ENCODE measurements at places on chromosomes 13 and 19. TPM values are rescaled to one million over a fixed set of nuclear protein-coding genes. Genes with fewer than 3 reads are reported as not detected.

The ITGBL1 gene
- 43.6 TPM for total RNA-seq

The MCOLN1 gene
- total RNA-seq: 55.0 TPM

The CLDND2 gene
- 0.64 TPM for total RNA-seq

The PBX4 gene
- 3.4 TPM for total RNA-seq

The CEACAM16 gene
- total RNA-seq: not detected

- DNase-seq: no peak
Measured at GRCh38 chr19:50716178-50717025, 3.2 kb downstream of the SHANK1 start.

DNA sequence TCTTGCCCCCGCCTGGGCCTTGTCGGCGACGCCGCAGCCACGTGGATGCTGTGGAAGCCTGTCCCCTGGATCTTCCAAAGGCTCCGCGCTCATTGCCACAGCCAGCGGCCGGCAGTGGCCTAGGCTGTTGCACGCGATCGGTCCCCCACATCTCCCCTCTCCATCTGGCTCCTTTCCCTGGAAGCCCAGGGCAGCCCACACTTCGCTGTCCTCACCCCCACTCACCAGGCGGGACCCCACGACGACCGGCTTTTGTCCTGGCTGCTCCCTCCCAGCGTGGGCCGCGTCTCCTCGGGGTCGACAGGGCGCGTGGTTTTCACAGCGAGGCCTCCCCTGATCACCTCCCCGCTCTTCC, 605 bp upstream of the TEX30 start:
- no peak for DNase-seq

GRCh38 chr19:43799502-43800142, 2.6 kb downstream of the LYPD5 start:
- DNase-seq: no peak

GRCh38 chr13:41833201-41833600, 127.7 kb downstream of the VWA8 start:
- DNase-seq: no peak

DNA sequence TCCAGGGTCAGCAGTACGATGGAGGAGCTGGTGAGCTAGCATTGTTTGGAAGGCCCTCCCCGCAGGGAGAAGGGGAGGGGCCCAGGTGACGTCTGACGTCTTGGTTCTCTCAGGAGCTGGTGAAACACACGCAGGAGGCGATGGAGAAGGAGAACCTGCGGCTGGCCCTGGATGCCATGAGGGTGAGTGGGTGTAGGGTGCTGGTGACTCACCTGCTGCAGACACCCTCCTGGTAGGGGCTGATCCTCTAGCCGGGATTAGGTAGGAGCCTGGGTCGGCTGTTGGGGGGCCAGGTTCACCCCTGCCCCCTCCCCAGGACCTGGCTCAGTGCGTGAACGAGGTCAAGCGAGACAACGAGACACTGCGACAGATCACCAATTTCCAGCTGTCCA, 55.8 kb downstream of the VAV1 start:
- DNase-seq: no peak

DNA sequence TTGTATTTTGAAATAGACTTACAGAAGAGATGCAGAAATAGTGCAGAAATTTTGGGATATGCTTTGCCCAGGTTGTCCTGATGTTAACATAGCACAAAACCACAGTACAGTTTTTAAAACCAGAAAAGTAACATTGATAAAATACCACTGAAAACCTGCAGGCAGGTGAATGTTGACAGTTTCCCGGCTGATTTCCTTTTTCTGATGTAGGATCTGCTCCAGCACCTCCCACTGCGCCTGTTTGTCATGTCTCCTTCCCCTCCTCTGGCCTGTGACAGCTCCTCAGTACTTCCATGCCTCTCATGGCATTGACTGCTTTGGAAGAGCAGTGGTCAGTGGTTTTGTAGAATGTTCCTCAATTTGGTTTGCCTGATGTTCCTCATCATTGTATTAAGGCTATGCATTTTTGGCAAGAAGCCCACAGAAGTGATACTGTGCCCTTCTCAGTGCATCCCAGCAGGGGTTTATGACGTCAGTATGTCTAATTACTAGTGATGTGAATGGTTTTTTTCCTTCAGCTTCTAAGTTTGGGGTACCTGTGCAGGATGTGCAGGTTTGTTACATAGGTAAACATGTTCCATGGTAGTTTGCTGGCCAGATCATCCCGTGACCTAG, 31.0 kb downstream of the TDRD12 start:
- no peak for DNase-seq

- no peak for DNase-seq
Measured at GRCh38 chr13:27193496-27193895, 21.9 kb upstream of the USP12 start.

DNA sequence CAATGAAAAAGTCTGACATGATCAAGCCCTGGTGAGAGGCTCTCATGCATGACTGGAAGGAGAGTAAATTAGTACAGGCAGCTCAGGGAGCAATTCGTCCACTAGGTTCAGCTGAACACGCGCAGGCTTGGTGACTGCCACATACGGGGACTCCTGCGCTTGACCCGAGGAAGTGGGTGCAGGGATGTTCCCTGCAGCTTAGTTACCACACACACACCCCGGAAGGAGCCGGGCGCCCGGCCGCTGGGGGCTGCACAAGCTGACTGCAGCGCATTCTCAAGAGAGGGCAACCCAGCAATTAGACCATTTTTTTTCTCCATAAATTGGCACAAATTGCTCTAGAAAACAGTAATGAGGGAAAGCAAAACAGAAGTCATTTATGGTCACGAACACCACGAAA, 23.0 kb upstream of the MIER2 start:
- DNase-seq: no peak

- no peak for DNase-seq
Measured at GRCh38 chr13:25117312-25117711, 21.4 kb downstream of the PABPC3 start.

- DNase-seq: peak; percentile 89
Measured at GRCh38 chr13:113083402-113084061, 22.1 kb upstream of the F7 start.

GRCh38 chr19:17423429-17424208, 3.8 kb downstream of the MVB12A start:
- DNase-seq: no peak

GRCh38 chr19:49415810-49416200, 7.4 kb downstream of the PTH2 start:
- no peak for DNase-seq

Measured in upper lobe of right lung (tissue), 1 donor.